SK-MEL-5 (cell line): ENCODE measurements at places on chromosomes 4 and X. TPM values are rescaled to one million over a fixed set of nuclear protein-coding genes. Genes with fewer than 3 reads are reported as not detected.

The C4orf50 gene
- 0.03 TPM in 2 replicates for total RNA-seq

The SMARCA1 gene
- 46.9 and 51.1 TPM in 2 replicates for total RNA-seq

The BEX5 gene
- total RNA-seq = not detected in 2 replicates

The FGF13 gene
- total RNA-seq = 24.2 and 27.2 TPM in 2 replicates

The BEND2 gene
- total RNA-seq = not detected in 2 replicates

The ARHGAP36 gene
- total RNA-seq = not detected in 2 replicates

GRCh38 chr4:99221980-99222379 lies 2.9 kb upstream of the ADH6 start:
- peak; percentile 1 for DNase-seq

- DNase-seq = no peak
Measured at GRCh38 chr4:21795091-21795490, 153.5 kb downstream of the KCNIP4 start.

- DNase-seq = peak; percentile 7
Measured at GRCh38 chr4:99404595-99405287, 30.4 kb downstream of the ADH7 start.

DNA sequence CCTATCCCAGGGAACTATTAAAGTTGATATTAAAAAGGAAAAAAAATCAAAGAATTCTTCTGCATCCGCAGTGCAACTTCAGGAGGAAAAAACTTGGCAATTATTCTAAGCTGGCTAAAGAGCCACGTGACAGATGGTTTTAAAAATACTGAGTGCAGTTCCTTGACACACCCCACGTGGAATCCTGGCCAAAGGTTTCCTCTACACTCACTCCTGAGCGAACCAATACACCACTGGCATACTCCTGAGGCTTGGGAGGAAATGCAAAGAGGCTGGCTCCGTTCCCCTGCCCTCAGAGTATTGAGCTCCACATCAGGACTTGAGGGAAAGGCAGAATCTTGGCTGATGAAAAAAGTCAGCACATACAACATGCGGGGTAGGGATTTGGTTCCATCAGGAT lies 133.8 kb upstream of the ATP6AP2 start:
- DNase-seq = no peak

DNA sequence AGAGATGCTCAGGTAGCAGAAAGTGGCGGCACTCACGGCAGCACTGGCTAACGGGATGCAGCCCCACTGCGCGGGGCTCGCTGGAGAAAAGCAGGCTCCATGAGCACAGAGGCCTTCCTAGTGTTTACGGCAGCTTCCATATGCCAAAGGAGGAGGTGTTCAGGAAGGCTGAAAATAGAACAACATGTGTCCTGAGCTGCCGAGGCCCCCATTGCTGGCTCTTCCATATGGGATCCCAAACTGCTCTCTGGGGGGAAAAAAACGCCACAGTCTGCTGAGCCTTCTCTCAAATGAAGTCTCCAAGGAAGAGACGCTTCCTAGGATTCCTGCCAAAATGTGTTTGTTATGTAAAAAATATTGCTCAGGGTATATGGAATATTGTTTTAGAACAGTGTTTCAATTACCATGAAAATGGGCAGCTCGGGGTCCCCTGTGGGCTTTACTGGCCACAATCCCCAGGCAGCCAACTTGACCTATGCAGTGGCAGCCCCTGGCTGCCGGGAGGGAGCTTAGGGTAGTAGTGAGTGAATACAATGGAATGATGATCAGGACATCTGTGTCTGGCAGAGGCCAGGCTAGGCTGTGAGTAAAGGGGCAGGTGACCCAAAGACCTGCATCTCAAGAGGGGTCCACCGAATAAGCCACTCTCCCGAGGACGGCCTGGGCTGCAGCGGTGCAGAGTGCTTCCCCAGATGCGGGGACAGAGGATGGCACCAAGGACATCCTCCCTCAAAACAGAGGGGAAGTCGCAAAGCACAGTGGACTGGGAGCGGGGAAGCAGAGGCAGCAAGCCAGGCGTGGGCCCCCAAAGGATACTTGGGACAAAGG lies 170.1 kb downstream of the AFAP1 start:
- no peak for DNase-seq
